ENCODE measurements at places on chromosomes 7 and 10. TPM values are rescaled to one million over a fixed set of nuclear protein-coding genes. Genes with fewer than 3 reads are reported as not detected.

The EBLN1 gene
- not detected for total RNA-seq

The TWNK gene
- 27.3 TPM for total RNA-seq

The PRR15 gene
- not detected for total RNA-seq

The RAMP3 gene
- not detected for total RNA-seq

The PNLIPRP3 gene
- not detected for total RNA-seq

- no peak for DNase-seq
Observed at GRCh38 chr10:58844680-58845079, 331.8 kb upstream of the PHYHIPL start.

DNA sequence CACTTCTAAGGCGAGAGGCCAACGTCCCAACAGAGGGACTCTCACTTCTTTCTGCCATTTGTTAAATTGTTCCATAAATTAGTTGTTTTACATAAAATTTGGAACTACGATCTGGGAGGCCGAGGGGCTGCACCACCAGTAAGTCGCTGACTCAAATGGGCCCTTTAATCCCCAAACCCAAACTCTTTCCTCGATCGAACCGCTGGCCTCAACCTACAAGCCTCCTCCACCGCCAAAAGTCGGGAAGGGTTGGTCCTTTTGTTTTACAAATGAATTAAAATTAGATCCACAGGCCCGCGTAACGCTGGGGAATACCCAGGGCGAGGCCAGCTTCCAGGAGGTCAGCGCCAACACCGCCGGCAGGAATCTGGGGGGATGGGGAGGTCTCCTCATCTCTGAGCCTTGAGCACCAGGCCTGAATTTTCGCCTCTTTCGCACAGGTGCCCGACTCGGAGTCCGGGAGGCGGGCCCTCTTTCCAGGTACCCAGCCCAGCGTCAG lies 1.2 kb upstream of the FOXI2 start:
- DNase-seq: no peak

DNA sequence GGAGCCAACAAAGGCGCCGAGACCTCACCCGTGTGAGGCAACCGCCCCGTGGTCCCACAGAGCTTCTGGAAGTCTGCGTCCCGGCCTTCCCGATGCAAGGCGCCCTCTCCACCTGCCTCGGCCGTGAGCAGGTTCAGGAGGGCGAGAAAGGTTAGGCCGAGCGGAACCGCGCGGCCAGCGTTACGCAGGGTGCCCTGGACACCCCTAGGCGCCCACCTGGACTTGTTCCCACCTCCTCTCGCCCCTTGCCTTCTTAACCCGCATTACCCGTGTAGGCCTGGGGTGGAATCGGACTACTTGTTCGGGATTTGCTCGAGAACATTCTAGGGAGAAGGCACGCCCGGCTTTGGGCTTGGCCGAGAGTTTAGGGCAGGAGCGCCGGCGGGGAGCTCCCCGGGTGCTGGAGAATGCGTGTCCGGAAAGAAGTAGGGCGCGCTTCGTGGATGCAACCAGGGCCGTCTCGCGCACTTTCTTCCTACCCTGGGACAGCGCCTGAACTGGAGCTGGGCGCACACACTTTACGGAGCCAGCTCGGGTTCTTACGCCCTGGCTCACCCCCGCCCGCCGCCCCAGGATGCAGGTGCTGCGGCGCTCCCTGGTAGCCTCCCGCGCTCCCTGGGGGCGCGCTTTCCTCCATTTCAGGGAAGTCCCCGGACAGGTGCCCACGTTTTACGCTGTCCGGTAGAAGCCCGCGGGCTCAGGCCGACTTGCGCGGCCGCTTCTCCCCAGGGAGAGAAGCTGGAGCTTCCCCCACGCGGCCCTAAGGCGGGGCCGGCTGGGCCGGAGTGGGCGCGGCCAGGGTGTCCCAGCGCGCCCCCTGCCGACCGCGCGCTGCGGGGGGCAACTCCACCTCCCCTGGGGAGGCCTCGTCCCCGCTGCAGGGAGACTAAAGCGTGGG lies 74.5 kb downstream of the INSIG1 start:
- no peak for DNase-seq

GRCh38 chr7:12674861-12675260 lies 12.6 kb upstream of the ARL4A start:
- DNase-seq: peak; percentile 30

- DNase-seq: no peak
Observed at GRCh38 chr7:127930341-127931328, 100.6 kb downstream of the LRRC4 start.

GRCh38 chr10:78214955-78215354 lies 181.3 kb downstream of the RPS24 start:
- no peak for DNase-seq

GRCh38 chr10:15814565-15814964 lies 45.7 kb downstream of the MINDY3 start:
- DNase-seq: no peak

GRCh38 chr7:30841025-30841735 lies 70.0 kb downstream of the MINDY4 start:
- DNase-seq: no peak

All from SJCRH30 (cell line).